ENCODE measurements at places on chromosomes 2 and 18. TPM values are rescaled to one million over a fixed set of nuclear protein-coding genes. Genes with fewer than 3 reads are reported as not detected.
A peak's percentile ranks its signal among the peaks of the same experiment; 100 is the strongest.

DNA sequence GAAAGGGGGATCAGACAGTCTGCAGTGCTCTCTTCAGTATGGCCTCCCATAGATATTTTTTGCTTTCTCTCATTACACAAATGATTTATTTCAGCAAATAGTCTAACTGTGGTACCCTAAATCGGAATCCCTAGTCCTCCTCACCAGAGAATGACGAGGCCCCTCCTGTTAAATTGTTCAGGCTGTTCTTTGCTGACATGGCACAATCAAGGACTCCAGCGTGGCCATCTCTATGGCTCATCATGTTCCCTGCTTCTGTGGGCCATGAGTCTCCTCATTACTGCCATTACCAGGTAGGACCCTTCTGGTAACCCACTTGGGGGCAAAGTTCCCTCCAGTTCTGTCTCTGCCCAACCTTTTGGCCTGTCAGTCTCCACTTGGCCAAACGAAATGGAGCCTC lies 62.2 kb downstream of the NAB1 start:
- no peaks in the 10 kb centered on the region for H3K4me1 ChIP-seq
- no peaks in the 10 kb centered on the region for H3K27me3 ChIP-seq
- H3K27ac ChIP-seq: no peak overlapping the region
- H3K4me3 ChIP-seq: no peak overlapping the region
- DNase-seq: no peak

DNA sequence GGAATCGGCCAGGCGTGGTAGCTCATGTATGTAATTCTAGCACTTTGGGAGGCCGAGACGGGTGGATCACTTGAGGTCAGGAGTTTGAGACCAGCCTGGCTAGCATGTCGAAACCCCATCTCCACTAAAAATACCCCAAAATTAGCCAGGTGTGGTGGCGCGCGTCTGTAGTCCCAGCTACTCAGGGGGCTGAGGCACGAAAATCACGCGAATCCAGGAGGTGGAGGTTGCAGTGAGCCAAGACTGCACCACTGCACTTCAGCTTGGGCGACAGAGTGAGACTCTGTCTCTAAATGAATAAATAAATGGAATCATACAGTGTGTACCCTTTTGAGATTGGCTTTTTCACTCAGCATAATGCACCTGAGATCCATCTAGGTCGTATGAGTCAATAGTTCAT lies 19.4 kb upstream of the TTC39C start:
- peaks cover 14% of the 10 kb centered on the region for H3K4me1 ChIP-seq
- H3K4me3 ChIP-seq: no peak overlapping the region
- no peaks in the 10 kb centered on the region for H3K36me3 ChIP-seq

GRCh38 chr2:105102963-105103421 lies 65.1 kb downstream of the MRPS9 start:
- H3K27me3 ChIP-seq: no peaks in the 10 kb centered on the region
- no peak overlapping the region for H3K27ac ChIP-seq
- no peak overlapping the region for H3K4me3 ChIP-seq
- no peak for DNase-seq

DNA sequence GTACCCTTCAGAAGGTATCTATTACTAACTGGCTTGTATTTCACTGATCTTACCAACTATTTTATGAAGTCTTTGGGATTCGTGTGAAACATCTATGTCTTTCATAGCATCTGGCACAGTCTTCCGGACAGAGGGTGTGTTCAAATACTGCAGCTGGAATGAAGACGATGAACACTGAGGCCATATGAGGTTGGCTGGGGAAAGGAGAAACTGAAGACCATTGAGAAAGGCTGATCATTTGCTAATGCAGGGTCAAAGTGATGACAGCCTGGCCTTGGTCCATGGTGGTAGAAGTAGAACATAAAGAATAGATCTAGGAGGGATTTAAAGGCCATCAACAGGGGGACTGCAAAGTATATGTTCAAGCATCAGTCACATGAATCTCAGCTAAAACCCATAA lies 132.7 kb downstream of the CCBE1 start:
- H3K27me3 ChIP-seq: no peaks in the 10 kb centered on the region
- H3K27ac ChIP-seq: no peak overlapping the region
- no peaks in the 10 kb centered on the region for H3K36me3 ChIP-seq

- DNase-seq: no peak
- H3K4me1 ChIP-seq: peaks cover 13% of the 10 kb centered on the region
- H3K27me3 ChIP-seq: no peaks in the 10 kb centered on the region
- no peaks in the 10 kb centered on the region for H3K36me3 ChIP-seq
These were observed 187.9 kb downstream of the VAPA start for GRCh38 chr18:10101729-10102128.

GRCh38 chr2:8533923-8534322 lies 147.9 kb upstream of the ID2 start:
- H3K27ac ChIP-seq: peak overlapping the region; percentile 84
- H3K27me3 ChIP-seq: no peaks in the 10 kb centered on the region
- peaks cover 51% of the 10 kb centered on the region for H3K4me1 ChIP-seq
- no peaks in the 10 kb centered on the region for H3K36me3 ChIP-seq
- H3K4me3 ChIP-seq: no peak overlapping the region

DNA sequence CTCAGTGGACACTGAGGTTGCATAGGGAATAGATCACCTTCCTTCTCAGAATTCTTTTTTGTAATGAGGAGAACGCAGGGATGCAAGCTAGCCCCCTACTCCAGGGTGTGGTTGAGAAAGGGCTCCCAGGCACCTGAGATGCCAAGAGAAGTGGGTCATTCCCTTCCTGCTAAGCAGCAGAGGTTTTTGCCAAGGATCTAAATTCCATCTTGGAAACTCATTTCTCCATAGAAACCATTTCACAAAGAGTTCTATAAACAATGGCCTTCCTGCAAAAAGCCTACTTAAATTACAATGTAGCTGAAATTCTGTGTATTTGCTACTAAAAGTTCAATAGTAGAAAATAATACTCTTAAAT lies 3.7 kb upstream of the PPP3R1 start:
- H3K4me1 ChIP-seq: peaks cover 23% of the 10 kb centered on the region
- DNase-seq: no peak
- H3K27me3 ChIP-seq: no peaks in the 10 kb centered on the region
- H3K36me3 ChIP-seq: no peaks in the 10 kb centered on the region

STK36 gene
- 8.9 TPM for total RNA-seq

SRBD1 gene
- total RNA-seq: 21.6 TPM

ORC2 gene
- total RNA-seq: 6.2 TPM
